ENCODE measurements at places on chromosomes 3 and 15. TPM values are rescaled to one million over a fixed set of nuclear protein-coding genes. Genes with fewer than 3 reads are reported as not detected.
A peak's percentile ranks its signal among the peaks of the same experiment; 100 is the strongest.

Gene CNTN6
- total RNA-seq = not detected

DNA sequence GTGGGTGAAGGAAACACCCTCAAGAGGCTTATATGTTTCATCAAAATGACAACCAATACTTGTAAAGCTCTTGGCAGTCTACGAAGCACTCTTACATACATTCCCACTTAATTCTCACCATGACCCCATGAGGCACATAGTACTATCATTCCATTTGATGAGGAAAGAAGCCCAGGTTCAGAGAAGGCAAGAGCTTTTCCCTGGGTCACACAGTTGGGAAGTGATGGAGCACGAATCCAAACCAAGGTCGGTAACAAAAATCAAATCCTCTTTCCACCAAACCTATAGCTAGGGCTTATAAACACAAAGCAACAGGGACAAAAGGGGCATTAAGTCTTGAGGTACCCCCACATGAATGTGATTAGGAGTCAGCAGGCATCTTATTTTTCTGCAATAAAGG is 187.1 kb downstream of the UACA start:
- DNase-seq = no peak
- H3K4me3 ChIP-seq = no peak overlapping the region
- H3K36me3 ChIP-seq = no peaks in the 10 kb centered on the region

GRCh38 chr3:159455741-159456181 is 532.9 kb upstream of the IL12A start:
- no peak overlapping the region for H3K27ac ChIP-seq
- H3K36me3 ChIP-seq = no peaks in the 10 kb centered on the region
- H3K4me1 ChIP-seq = no peaks in the 10 kb centered on the region
- H3K27me3 ChIP-seq = no peaks in the 10 kb centered on the region
- no peak for DNase-seq

DNA sequence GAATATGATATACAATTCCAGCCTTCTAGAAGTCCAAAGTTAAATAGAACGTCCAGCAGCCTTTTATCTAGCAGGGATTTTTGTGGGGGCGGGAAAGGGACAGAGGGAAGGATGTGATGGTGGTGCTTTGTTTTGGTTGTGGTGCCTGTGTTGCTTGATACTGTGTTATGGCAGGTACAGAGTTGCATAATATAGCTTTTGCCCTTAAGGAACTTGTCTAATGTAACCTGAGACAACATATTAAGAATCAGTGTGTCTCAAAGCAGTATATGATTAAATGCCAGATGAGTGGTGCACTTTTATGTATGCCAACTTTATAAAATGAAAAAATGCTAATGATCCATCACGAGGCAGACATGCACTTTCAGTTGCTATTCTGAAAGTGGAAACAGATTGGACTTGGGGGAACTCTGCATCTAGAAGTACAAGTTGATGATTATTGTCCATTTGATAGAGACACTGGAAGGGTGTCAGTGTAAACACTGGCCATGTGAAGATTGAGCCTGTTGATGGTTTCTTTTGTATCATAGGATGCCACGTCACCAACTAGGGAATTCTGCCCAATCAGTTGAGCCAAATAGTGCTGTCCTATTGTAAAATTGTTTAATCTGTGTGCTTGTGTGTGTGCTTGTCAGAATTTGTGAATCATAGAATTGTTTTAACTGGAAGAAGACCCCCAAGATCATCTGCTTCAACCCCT is 23.0 kb downstream of the NEO1 start:
- DNase-seq = no peak
- H3K27me3 ChIP-seq = no peaks in the 10 kb centered on the region
- H3K27ac ChIP-seq = peak overlapping the region; percentile 32
- H3K4me3 ChIP-seq = peak overlapping the region; percentile 5

GRCh38 chr3:42613462-42613861 is 13.0 kb downstream of the NKTR start:
- H3K27ac ChIP-seq = peak overlapping the region; percentile 59
- peaks cover 78% of the 10 kb centered on the region for H3K4me1 ChIP-seq
- H3K4me3 ChIP-seq = no peak overlapping the region
- DNase-seq = no peak

GRCh38 chr3:195764961-195765706 is 44.4 kb downstream of the MUC20 start:
- H3K4me1 ChIP-seq = no peaks in the 10 kb centered on the region
- H3K27me3 ChIP-seq = peaks cover 38% of the 10 kb centered on the region
- no peak overlapping the region for H3K4me3 ChIP-seq
- DNase-seq = no peak
- H3K27ac ChIP-seq = no peak overlapping the region

Gene FEZF2
- not detected for total RNA-seq

GRCh38 chr3:46874430-46874829 is 3.1 kb upstream of the PTH1R start:
- H3K27me3 ChIP-seq = no peaks in the 10 kb centered on the region
- no peak for DNase-seq
- no peaks in the 10 kb centered on the region for H3K36me3 ChIP-seq
- H3K27ac ChIP-seq = no peak overlapping the region
- peaks cover 13% of the 10 kb centered on the region for H3K4me1 ChIP-seq
- H3K4me3 ChIP-seq = no peak overlapping the region

DNA sequence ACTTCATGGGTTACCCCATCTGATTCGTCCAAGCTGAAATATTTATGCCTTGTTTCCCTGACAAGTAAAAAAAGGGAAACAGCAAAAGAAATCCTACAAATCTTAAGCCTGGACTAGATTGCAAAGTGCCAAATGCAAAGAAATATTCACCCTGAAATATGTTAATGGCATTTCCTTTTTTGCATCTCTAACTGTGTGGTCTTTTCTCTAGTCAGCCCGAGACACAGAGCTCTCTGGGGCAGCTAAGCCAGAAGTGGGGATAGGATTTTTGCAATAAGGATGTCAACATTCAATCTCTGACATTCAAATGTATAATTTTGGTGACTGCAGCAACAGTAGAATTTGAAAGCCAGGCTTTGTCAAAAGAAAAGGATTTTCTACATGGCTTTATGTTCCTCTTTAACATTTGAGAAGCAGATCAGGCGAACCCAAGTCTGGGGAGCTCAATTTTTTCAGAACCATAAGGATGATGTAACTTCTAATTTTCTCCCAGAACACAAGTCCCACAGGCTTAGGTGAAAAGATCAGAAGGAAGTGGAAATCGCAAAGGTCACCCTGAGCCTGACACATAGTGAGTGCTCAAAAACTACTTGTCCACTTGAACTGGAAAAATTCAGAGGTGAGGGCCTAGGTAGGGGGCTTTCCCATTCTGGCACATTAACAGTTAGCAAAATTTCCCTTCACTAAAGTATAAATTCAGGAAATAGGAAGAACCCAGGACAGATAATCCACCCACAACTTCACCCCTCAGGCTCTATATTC is 28.2 kb upstream of the KCNMB3 start:
- DNase-seq = no peak
- H3K4me3 ChIP-seq = no peak overlapping the region
- H3K27me3 ChIP-seq = no peaks in the 10 kb centered on the region
- H3K36me3 ChIP-seq = no peaks in the 10 kb centered on the region
- H3K27ac ChIP-seq = no peak overlapping the region

Gene CFAP100
- total RNA-seq = not detected

DNA sequence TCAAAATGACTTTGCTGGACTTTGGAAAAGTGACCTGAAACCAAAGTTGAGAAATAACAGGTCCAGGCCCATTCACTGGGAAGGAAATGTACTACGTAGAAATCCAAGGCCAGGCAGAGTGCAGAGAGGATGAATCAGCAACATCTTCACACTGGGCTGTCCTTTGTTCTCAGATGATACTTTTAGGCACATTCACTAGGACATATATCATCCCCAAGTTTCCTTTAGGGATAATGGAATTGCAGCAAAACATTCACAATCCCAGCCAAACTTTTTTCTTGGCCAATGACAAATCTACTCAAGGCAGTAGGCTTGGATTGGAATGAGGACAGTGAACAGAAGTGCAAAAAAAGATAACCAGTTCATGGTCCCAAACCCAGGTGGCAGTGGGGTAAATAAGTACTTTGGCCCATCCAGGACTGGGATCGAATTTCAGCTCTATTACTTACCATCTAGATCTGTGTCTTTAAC is 75.1 kb downstream of the CLDN11 start:
- H3K36me3 ChIP-seq = no peaks in the 10 kb centered on the region
- H3K4me1 ChIP-seq = no peaks in the 10 kb centered on the region
- peak; percentile 16 for DNase-seq
- H3K27ac ChIP-seq = no peak overlapping the region
- no peaks in the 10 kb centered on the region for H3K27me3 ChIP-seq

Gene NANOGP8
- total RNA-seq = not detected

Gene DISP2
- 0.02 TPM for total RNA-seq

DNA sequence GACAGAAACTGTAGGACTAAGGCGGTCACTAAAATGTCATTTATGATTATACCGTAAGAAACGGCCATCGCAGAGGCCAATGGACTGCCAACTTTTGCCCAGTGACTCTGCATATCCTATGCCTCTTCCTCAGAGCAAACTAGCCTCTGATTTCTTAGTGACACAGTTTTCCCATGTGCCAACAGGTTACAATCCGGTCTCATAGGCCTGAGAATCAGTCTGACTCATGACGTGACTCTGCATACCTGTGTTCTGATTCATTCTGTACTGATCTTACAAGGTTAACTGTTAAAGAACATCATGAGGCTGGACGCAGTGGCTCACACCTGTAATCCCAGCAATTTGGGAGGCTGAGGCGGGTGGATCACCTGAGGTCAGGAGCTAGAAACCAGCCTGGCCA is 17.8 kb downstream of the RUBCN start:
- no peak overlapping the region for H3K4me3 ChIP-seq
- no peaks in the 10 kb centered on the region for H3K27me3 ChIP-seq
- H3K27ac ChIP-seq = peak overlapping the region; percentile 65
- peak; percentile 48 for DNase-seq

DNA sequence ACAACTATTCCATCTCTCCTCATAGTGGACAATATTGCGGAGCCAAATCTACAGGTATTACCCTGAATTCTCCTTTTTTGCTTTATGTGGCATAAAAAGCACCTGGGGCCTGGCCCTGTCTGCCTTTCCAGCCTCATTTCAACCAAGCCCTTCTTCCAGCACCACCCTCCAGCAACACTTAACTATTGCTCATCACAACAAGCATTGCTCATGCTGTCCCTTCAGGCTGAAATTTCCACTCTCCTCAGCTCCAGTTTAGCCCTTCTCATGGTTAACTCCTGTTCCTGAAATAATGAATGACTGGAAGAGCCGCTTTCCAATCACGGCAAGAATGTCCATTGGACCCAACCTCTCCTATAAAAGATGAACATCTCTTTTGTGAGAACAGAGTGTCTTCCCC is 107.4 kb downstream of the P2RY1 start:
- H3K27me3 ChIP-seq = no peaks in the 10 kb centered on the region
- DNase-seq = no peak
- H3K27ac ChIP-seq = peak overlapping the region; percentile 31
- H3K36me3 ChIP-seq = no peaks in the 10 kb centered on the region

DNA sequence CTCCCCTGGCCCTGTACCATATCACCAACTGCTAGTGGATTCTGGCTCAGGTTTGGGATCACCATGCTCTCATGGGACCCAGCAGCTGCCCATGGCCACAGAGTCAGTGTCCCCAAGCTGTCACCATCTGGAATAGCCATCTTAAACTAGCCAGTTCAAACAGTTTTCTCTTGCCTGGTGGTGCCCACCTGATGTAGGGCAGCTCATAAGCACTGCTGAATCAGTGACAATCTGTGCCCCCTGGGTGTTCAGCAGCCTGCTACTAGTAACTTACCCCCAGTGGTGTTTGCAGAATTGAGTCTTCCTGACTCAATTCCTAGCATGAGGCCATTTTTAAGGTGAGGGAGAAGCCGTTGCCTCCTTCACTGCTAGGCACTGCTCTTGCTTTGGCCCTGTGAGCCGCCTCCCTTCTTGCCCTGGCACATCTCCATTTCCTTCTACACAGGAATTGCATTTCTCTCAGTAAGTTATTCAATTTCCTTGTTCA is 7.9 kb downstream of the RPSA start:
- H3K36me3 ChIP-seq = peaks cover 48% of the 10 kb centered on the region
- H3K4me3 ChIP-seq = no peak overlapping the region
- no peak overlapping the region for H3K27ac ChIP-seq
- H3K4me1 ChIP-seq = peaks cover 3% of the 10 kb centered on the region

GRCh38 chr3:56864090-56864489 is 62.3 kb upstream of the ARHGEF3 start:
- no peaks in the 10 kb centered on the region for H3K4me1 ChIP-seq
- no peaks in the 10 kb centered on the region for H3K27me3 ChIP-seq
- no peak overlapping the region for H3K4me3 ChIP-seq
- DNase-seq = no peak

GRCh38 chr3:102883515-102883914 is 448.7 kb downstream of the ZPLD1 start:
- H3K27ac ChIP-seq = no peak overlapping the region
- no peak for DNase-seq

GRCh38 chr3:186566772-186567071 is 417 bp downstream of the TBCCD1 start:
- peaks cover 35% of the 10 kb centered on the region for H3K4me1 ChIP-seq
- no peaks in the 10 kb centered on the region for H3K27me3 ChIP-seq
- no peaks in the 10 kb centered on the region for H3K36me3 ChIP-seq
- H3K4me3 ChIP-seq = peak overlapping the region; percentile 92
- peak overlapping the region; percentile 96 for H3K27ac ChIP-seq

Gene LIPC
- total RNA-seq = not detected

GRCh38 chr3:172132159-172132586 is 92.8 kb downstream of the FNDC3B start:
- peak overlapping the region; percentile 96 for H3K27ac ChIP-seq
- no peak overlapping the region for H3K4me3 ChIP-seq
- H3K27me3 ChIP-seq = no peaks in the 10 kb centered on the region
- no peaks in the 10 kb centered on the region for H3K36me3 ChIP-seq
- DNase-seq = no peak
- H3K4me1 ChIP-seq = peaks cover 89% of the 10 kb centered on the region

- DNase-seq = no peak
- H3K36me3 ChIP-seq = no peaks in the 10 kb centered on the region
- no peak overlapping the region for H3K4me3 ChIP-seq
Measured at GRCh38 chr3:172317481-172317880, 130.8 kb downstream of the GHSR start.

GRCh38 chr3:112651516-112651915 is 10.6 kb upstream of the CCDC80 start:
- no peaks in the 10 kb centered on the region for H3K36me3 ChIP-seq
- no peak overlapping the region for H3K27ac ChIP-seq
- H3K4me1 ChIP-seq = peaks cover 3% of the 10 kb centered on the region
- no peaks in the 10 kb centered on the region for H3K27me3 ChIP-seq
- no peak overlapping the region for H3K4me3 ChIP-seq
- no peak for DNase-seq

Gene TF
- total RNA-seq = 2.8 TPM

Gene GXYLT2
- not detected for total RNA-seq

Gene IMPG2
- total RNA-seq = not detected

Gene IL17RB
- 0.55 TPM for total RNA-seq

- no peak overlapping the region for H3K4me3 ChIP-seq
- peak; percentile 48 for DNase-seq
- H3K27ac ChIP-seq = peak overlapping the region; percentile 96
Measured at GRCh38 chr3:15519096-15519495, 2.4 kb downstream of the COLQ start.

- no peak overlapping the region for H3K27ac ChIP-seq
- no peak for DNase-seq
- H3K36me3 ChIP-seq = no peaks in the 10 kb centered on the region
- H3K4me1 ChIP-seq = no peaks in the 10 kb centered on the region
- no peaks in the 10 kb centered on the region for H3K27me3 ChIP-seq
Measured at GRCh38 chr3:127286571-127287140, 1.2 kb downstream of the PRR20G start.

- H3K27me3 ChIP-seq = no peaks in the 10 kb centered on the region
- no peak overlapping the region for H3K4me3 ChIP-seq
- no peak for DNase-seq
- no peaks in the 10 kb centered on the region for H3K36me3 ChIP-seq
Measured at GRCh38 chr3:113240841-113241240, 29.5 kb downstream of the BOC start.

Gene LRRIQ4
- total RNA-seq = not detected

Gene EPHA6
- total RNA-seq = not detected

Gene GHSR
- not detected for total RNA-seq
